ENCODE measurements at places on chromosomes 12 and 14. TPM values are rescaled to one million over a fixed set of nuclear protein-coding genes. Genes with fewer than 3 reads are reported as not detected.

- H3K27me3 ChIP-seq: peaks cover 45% of the 10 kb centered on the region
- H3K27ac ChIP-seq: peak within 1 kb of the TSS; percentile 56
- peak within 1 kb of the TSS; percentile 92 for H3K4me3 ChIP-seq
- peaks cover 4% of the 10 kb centered on the region for H3K4me1 ChIP-seq
Observed at GRCh38 chr12:122203301-122204166, at the start of gene B3GNT4. Gene B3GNT4 (plus strand): TSS chr12:122203709. CDS start chr12:122204619, 910 bp downstream.

DNA sequence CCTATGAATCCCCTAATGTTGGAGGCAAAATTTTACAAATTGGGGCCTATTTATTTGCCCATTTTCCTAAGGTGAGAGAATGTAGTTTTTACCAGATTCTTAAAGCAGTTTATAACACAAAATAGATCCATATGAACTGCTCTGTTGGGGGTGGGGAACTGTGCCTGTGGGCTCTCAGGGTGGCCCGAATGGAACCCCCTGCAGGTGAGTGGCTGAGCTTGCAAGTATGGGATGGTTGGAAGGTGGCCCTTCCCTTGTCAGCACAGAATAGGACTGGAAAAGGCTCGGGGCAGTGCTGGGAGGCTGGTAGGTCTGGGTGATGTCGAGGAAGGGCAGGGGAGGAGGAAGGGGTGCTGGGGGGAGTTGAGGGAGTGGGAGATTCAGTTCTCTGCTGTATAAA lies 4.9 kb downstream of the VSX2 start:
- DNase-seq: no peak
- H3K4me1 ChIP-seq: no peaks in the 10 kb centered on the region
- peaks cover 87% of the 10 kb centered on the region for H3K27me3 ChIP-seq
- H3K27ac ChIP-seq: no peak overlapping the region
- H3K4me3 ChIP-seq: no peak overlapping the region

GRCh38 chr14:22598099-22598895 lies at the start of gene ABHD4:
Gene ABHD4 (plus strand): TSS chr14:22598300. CDS start chr14:22598307, 7 bp downstream.
- peaks cover 26% of the 10 kb centered on the region for H3K27me3 ChIP-seq
- H3K27ac ChIP-seq: peak within 1 kb of the TSS; percentile 96
- peaks cover 17% of the 10 kb centered on the region for H3K36me3 ChIP-seq

- no peaks in the 10 kb centered on the region for H3K27me3 ChIP-seq
- H3K27ac ChIP-seq: no peak overlapping the region
- peaks cover 4% of the 10 kb centered on the region for H3K36me3 ChIP-seq
- no peak for DNase-seq
Observed at GRCh38 chr12:46559311-46559710, 186.7 kb upstream of the SLC38A2 start.

- H3K4me1 ChIP-seq: peaks cover 29% of the 10 kb centered on the region
- H3K4me3 ChIP-seq: peak overlapping the region; percentile 98
- DNase-seq: no peak
- H3K27me3 ChIP-seq: no peaks in the 10 kb centered on the region
Observed at GRCh38 chr14:24147761-24148428, 597 bp downstream of the RNF31 start.

DNA sequence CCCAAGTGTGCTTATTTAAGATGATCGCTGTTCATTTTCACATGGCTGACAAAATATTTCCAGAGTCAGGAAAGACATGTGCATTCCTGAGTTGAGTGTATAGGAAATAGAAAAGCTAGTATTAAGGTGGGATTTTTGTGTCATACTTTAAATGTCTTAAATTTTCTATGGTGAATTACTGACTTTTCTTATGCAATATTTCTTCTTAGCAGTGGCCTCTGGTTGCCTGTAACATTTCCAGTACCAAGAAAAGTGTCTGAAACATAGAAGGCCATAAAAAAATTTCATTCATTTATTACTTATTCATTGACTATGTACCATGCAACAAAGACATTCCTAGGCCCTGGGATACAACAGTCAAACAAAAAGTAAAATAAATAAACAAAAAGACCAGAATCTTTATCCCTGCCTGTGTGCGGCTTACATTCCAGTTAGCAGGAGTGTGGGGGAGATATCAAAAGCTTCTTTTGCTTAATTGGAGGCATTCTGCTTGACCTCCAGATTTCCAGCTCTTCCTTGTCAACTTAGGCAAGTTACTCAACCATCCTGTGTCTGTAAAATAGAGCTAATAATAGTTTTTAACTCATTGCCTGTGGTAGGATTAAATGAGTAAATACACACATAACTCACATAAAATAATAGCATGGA lies 216.3 kb upstream of the FLRT2 start:
- H3K4me1 ChIP-seq: peaks cover 43% of the 10 kb centered on the region
- H3K27me3 ChIP-seq: peaks cover 3% of the 10 kb centered on the region
- H3K27ac ChIP-seq: no peak overlapping the region
- H3K36me3 ChIP-seq: no peaks in the 10 kb centered on the region
- no peak overlapping the region for H3K4me3 ChIP-seq

Gene AKAP3
- total RNA-seq: 7.6 TPM

DNA sequence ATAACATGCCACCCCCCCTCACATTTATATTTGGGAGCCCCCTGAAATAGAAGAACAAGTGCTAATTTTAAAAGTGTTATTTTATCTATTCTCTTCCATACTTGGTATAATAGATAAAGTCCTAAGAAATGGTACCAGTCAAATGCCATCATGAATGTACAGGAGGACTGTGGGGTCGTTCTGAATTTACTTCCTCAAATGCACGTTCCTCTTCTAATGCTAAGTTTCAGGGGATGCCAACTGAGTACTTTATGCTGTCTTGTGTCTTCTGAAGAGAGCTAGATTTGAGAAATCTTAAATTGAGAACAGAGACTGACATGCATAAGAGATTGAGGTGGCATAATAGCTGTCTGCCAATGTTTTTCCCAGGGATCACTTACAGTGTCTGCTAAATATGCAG lies 59.0 kb downstream of the CFAP54 start:
- no peak overlapping the region for H3K27ac ChIP-seq
- no peaks in the 10 kb centered on the region for H3K4me1 ChIP-seq
- H3K36me3 ChIP-seq: no peaks in the 10 kb centered on the region
- H3K27me3 ChIP-seq: no peaks in the 10 kb centered on the region

Gene FOS
- 974 TPM for total RNA-seq

Gene SYNDIG1L
- 0.71 TPM for total RNA-seq

DNA sequence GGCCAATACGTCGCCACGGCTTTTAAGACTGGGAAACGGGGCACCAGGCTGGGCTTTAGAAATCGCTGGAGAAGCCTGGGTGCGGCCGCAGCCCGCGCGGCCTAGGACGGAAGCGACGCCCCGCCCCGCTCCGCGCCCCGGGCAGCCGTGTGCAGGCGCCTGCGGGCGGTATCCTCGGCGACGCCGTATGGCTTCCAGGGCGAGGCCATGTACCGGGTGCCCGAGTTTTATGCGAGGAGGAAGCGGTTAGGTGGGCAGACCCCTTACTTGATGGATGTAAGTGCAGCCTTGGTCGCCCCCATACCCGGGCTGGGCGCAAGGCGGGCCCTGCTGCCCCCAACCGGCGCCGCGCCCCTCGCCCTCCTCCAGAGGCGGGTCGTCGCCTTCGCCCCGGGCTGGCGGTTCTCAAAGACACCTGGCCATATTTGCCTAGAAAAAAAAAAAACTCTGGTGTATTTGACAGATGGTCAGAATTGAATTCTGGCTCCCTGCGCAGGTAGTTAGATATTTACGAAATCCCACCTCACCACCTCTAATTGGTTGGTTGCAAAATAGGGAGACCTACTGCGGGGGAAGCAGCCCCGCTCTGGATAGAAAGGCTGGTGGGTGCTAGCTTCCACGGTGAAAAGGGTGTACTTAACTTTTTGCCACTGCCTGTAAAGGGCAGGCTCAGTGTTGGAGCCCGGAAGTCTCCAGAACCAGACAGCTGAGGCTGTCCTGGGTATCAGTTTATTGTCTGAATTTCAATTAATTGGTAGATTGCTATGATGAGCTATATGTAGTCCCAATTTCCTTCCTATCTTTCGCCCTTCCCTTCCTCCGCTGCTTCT lies at the start of gene PPP1R36:
TSS of gene PPP1R36 (plus strand) at position 171 of the 830 bp plus-strand sequence. CDS start at position 208, 37 bp downstream.
- DNase-seq: no peak
- peak within 1 kb of the TSS; percentile 76 for H3K4me3 ChIP-seq
- H3K36me3 ChIP-seq: no peaks in the 10 kb centered on the region
- H3K4me1 ChIP-seq: peaks cover 11% of the 10 kb centered on the region

DNA sequence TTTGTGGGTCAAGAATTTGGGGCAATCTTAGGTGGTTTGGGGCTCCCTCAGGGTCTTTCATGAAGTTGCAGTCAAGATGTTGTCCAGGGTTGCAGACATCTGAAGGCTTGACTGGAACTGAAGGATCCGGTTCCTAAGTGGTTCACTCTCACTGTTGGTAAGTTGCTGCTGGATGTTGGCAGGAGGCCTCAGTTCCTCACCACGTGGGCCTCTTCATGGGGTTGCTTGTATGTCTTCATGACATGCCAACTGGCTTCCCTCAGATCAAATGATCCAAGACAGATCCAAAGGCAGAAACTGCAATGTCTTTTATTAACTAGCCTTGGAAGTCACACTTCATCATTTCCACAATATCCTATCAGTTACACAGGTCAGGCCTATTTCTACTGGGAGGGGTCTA lies 49.2 kb downstream of the ARF6 start:
- H3K4me3 ChIP-seq: no peak overlapping the region
- H3K4me1 ChIP-seq: peaks cover 18% of the 10 kb centered on the region
- DNase-seq: no peak
- no peak overlapping the region for H3K27ac ChIP-seq
- H3K27me3 ChIP-seq: no peaks in the 10 kb centered on the region

DNA sequence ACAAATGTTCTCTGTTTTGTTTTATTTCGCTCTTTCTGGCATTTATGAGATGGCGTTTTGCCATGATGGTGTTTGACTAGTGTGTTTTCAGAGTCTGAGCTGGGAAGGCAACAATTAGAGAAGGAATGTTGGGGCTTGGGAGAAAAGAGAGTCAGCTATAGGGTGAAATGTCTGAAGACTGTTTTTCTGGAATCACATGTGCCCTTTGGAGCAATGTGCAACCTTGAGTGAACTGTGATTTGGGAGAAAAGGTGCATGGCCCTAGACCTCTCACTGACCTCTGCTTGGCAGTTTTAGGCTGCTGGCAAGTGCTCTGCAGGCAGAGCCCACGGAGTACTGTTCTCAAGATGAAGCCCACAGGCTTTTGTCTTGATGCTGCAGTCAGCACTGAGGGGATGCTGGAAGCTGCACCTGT lies 379.9 kb upstream of the PDE3A start:
- peaks cover 15% of the 10 kb centered on the region for H3K36me3 ChIP-seq
- H3K4me3 ChIP-seq: no peak overlapping the region
- no peak for DNase-seq
- H3K4me1 ChIP-seq: peaks cover 3% of the 10 kb centered on the region

Gene RILPL2
- 1.4 TPM for total RNA-seq

Gene PITPNM2
- 8.6 TPM for total RNA-seq

DNA sequence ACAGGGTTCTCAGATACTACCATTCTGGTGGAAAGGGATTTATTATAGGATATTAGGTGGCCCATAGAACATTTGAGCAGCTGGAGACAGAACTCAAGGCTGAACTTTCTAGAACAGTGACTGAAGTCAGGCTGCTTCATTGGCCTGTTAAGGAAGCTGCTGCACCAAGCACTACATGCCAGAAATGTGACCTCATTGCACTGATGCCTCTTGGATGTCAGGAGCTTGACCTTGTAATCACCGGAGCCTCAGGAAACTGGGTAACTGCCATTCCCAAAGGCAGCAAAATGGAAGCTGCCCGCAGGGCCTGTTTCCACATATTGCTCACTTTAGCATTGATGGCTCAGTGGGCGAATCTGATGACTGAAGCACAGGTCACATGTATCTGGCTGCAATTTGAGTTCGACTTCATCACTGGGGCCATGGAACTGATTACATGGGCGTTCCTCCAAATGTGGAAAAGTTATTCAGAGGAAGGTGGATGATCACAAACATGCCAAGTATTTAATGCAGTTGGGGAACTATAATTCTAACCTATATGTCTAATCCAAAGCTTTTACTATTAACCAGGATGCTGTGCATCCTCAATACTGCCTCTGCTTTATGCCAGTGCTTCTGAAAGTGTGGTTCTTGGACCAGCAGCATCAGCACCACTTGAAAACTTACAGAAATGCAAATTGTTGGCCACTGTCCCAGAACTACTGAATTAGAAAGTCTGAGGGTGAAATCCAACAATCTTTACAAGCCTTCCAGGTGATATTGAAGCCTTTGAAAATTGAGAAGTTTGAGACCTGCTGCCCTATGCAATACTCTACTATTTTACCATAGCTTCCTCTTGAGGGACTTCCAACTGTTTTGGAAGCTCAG lies 337.2 kb upstream of the NAV3 start:
- no peak overlapping the region for H3K27ac ChIP-seq
- DNase-seq: no peak
- H3K27me3 ChIP-seq: no peaks in the 10 kb centered on the region
- H3K4me1 ChIP-seq: no peaks in the 10 kb centered on the region

DNA sequence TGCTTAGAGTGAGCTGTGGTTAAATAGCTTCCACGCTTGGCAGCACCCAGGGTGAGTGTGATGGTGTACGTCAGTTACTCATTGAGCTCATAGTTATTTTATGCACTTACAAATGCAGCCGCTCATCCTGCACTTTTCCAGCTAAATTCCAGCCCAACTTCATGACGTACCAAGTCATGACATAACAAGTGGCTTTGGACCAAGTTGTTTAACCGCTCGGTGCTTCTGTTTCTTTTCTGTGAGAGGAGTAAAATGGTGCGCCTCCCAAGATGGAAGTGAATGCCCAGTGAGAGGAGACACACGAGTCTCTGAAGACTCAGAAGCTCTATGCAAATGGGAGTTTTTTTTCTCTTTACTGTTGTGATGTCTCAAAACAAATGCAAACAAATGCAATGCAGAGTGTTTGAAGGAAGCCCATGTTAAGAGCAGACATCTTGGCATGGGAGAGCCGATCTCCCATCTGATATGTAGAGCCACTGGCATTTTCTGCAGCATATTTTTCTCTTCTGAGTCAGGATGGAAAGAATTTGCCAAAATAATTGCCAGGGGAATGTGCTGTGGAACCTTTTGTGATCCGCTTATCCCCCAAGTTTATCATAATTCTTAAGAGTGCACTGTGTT lies 72.2 kb downstream of the FBXW8 start:
- peaks cover 9% of the 10 kb centered on the region for H3K4me1 ChIP-seq
- H3K27ac ChIP-seq: no peak overlapping the region
- H3K4me3 ChIP-seq: no peak overlapping the region
- H3K27me3 ChIP-seq: no peaks in the 10 kb centered on the region

DNA sequence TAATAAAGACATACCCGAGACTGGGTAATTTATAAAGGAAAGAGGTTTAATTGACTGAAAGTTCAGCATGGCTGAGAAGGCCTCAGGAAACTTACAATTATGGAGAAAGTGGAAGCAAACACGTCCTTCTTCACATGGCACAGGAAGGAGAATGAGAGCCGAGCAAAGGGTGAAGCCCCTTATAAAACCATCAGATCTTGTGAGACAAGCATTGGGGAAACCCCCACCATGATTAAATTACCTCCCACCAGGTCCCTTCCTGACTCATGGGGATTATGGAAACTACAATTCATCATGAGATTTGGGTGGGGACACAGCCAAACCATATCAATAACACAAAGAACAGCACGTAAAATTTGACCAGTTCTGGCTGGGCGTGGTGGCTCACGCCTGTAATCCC lies 85.6 kb upstream of the ATF7IP start:
- no peak for DNase-seq
- H3K36me3 ChIP-seq: peaks cover 10% of the 10 kb centered on the region
- H3K4me1 ChIP-seq: peaks cover 13% of the 10 kb centered on the region
- no peak overlapping the region for H3K4me3 ChIP-seq
- no peaks in the 10 kb centered on the region for H3K27me3 ChIP-seq

Gene NAP1L1
- total RNA-seq: 563 TPM
